Activated T-cell treated with anti-CD3 and anti-CD28 coated beads, Interleukin-2, amount 50 U/mL, for 48 hours (primary cell): ENCODE measurements at places on chromosomes 2 and 18.

- no peak for DNase-seq
These were observed 91.2 kb upstream of the CCDC195 start for GRCh38 chr2:224807153-224807964.

GRCh38 chr2:157971702-157972101 is 95.6 kb upstream of the ACVR1 start:
- no peak for DNase-seq

DNA sequence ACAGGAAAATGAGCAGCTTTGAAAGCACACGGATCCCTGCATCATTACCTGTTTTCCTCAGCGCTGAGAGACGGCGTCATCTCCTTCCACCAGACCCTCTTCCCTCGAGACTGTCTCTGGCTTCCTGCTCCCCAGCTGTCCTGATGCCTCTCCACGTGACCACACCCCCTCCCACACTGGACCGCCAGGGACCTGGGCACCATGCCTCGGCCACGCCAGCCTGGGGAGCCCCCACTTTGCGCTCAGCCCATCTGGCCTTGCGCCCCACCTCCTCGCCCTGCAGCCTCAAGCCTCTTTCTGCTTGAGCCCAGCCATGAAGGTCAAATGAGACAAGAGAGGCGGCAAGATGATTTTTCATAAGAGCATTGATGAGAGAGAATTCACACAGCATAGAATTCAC is 66.0 kb upstream of the ACKR3 start:
- DNase-seq = no peak

DNA sequence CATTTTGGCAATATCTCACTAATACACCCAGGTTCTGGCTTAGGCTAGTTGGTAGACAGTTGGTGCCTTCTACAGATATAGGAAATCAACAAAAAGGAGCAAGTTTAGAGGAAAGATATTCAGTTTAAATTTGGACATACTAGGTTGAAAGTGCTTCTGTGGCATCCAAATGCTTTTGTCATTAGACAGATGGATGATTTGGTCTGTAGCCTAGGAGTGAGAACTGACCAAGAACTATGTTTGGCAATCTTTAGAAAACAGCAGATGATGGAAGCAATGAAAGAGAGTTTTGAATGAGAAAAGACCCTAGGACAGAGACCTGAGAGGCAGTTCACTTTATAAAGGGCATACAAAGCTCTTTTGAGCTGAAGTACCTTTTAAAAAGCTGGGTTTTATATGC is 201.3 kb upstream of the FSHR start:
- DNase-seq = no peak

DNA sequence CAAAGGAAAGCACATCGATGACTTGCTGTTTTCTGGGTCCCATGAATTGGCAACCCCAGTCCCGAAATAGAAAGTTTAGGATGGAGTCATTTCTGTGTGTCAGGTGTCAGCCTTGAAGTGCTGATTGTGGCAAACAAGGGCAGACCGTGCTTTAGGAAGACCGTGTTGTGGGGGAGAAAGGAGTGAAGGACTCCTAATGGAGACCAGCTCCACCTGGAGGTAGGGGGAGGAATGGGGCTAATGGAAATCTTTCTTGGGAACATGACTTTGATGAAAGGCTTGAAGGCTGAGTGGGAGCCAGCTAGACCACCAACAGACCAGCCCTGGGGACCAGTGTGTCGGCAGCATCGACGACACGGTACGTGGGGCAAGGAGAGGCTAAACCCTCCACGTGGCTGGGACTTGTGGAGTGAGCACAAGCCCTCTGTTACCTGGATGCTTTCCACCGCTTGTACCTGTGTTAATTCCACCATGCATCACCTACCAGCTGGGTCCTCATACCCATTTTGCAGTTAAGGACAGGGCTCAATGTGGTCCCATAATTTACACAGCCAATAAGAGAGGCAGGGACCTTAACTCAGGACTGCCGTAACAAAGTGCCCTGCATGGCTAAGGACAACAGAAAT is 104.2 kb downstream of the SH3BP4 start:
- no peak for DNase-seq

GRCh38 chr2:150598383-150598782 is 110.9 kb upstream of the RND3 start:
- no peak for DNase-seq
